ENCODE measurements at places on chromosomes 12 and 14. TPM values are rescaled to one million over a fixed set of nuclear protein-coding genes. Genes with fewer than 3 reads are reported as not detected.

DNA sequence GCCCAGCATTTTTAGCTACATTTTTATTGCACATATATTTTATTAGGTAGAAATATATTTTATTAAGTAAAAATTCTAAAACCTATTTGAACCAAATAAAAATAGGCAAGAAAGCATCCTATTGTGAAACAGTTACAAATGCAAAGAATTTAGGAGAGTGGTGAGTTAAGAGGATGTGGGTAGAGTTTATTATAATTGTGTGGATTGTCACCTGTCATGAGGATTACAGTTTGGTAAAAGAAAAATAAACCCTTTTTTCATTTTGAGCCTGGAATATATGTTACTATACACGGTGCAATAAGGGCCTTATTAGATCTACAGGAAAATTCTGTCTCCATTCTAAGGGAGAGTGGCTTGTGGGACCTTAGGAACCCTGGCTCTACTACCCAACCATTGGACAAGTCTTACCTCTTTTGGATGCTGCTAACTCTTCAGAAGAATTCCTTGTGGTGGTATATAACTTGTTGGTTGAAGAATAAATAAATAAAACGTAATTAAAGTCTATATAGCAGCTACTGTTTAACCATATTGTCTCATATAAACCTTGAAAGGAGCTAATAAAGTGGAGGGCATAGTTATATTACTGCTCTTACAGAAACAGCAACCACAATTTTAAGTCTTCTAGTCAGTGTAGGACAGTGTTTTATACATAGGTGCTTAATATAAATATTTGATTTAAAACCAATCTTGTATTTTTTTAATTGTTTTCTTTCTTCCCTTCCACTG, 67.8 kb downstream of the FGD4 start:
- DNase-seq = no peak
- no peaks in the 10 kb centered on the region for H3K36me3 ChIP-seq
- no peaks in the 10 kb centered on the region for H3K4me1 ChIP-seq
- no peak overlapping the region for H3K27ac ChIP-seq
- no peaks in the 10 kb centered on the region for H3K27me3 ChIP-seq

GRCh38 chr12:11513288-11513687, 117.9 kb upstream of the PRB2 start:
- DNase-seq = no peak
- H3K27me3 ChIP-seq = peaks cover 8% of the 10 kb centered on the region
- H3K36me3 ChIP-seq = no peaks in the 10 kb centered on the region
- no peaks in the 10 kb centered on the region for H3K4me1 ChIP-seq
- H3K4me3 ChIP-seq = no peak overlapping the region

DNA sequence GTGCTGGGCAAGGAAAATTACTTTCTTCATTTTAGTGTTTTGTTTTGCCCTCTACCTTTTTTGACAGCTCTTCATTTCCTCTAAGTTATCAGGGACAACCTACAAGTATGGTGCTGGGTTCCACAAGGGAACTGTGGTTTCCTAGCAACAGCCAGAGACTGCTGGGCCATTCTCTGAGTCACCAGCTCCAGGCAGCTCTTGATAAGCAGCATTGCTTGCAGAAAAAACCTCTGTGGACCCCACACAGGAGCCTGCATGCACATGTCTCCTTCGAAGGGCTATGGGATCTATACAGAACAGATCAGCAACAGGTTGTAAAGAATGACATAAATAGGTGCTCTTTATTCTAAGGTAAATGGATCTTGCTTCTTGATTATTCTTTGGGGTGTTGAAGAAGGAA, 81.0 kb upstream of the CCDC196 start:
- DNase-seq = no peak
- no peaks in the 10 kb centered on the region for H3K27me3 ChIP-seq
- H3K27ac ChIP-seq = no peak overlapping the region
- H3K36me3 ChIP-seq = no peaks in the 10 kb centered on the region

NUP107 gene
- 135 TPM for total RNA-seq

DNA sequence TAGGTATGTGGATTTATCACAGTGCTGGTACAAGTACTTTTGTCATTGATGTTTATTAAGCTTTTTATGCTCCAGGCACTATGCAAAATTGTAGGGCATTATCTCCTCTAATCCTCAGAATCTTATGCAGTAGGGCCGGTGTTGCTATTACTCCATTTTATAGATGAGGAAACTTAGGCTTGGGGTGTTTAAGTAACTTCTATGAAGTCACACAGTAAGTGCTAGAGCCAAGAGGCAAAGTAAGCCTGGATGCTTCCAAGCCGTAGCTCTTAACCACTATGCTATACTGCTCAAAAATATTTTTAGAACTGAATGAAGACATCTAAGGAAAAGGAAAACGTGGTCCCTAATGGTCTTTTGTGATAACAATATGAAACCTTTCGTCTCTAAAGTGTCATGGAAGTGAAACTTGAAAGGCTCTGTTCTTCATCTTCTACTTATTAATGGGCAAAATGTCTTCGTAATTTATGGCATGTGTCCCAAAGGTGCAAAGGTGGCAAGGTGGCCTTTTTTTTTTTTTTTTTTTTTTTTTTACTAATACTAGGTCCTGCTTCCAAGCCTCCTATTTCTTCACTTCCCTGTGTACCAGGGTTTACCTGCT, 85.2 kb downstream of the ETV6 start:
- no peak for DNase-seq
- peaks cover 50% of the 10 kb centered on the region for H3K36me3 ChIP-seq
- no peak overlapping the region for H3K4me3 ChIP-seq
- no peak overlapping the region for H3K27ac ChIP-seq

AKAP5 gene
- total RNA-seq = 1.1 TPM

DNA sequence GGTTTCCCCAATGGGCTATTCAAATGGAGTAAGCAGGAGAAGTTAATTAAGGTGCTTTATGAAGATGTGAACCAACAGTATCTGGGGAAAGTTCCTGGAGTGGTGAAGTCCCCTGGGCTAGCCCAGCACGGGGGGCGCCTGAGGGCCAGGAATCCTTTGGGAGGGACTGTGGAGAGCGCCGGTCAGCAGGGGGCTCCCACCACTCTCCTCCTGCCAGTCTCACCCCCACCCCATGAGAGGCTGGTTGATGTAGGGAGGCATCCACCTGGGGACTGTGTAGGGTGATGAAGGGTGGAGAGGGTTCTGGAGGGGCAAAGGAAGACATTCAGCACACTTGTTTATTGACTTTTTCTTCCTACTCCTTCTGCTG, 4.4 kb downstream of the CEBPE start:
- peak overlapping the region; percentile 15 for H3K27ac ChIP-seq
- H3K4me1 ChIP-seq = peaks cover 21% of the 10 kb centered on the region
- no peaks in the 10 kb centered on the region for H3K36me3 ChIP-seq
- no peak for DNase-seq

GRCh38 chr12:132881818-132882217, 5.6 kb downstream of the CHFR start:
- H3K27ac ChIP-seq = no peak overlapping the region
- no peak overlapping the region for H3K4me3 ChIP-seq
- peaks cover 8% of the 10 kb centered on the region for H3K4me1 ChIP-seq
- H3K36me3 ChIP-seq = peaks cover 51% of the 10 kb centered on the region
- no peaks in the 10 kb centered on the region for H3K27me3 ChIP-seq

TSPAN19 gene
- not detected for total RNA-seq

DNA sequence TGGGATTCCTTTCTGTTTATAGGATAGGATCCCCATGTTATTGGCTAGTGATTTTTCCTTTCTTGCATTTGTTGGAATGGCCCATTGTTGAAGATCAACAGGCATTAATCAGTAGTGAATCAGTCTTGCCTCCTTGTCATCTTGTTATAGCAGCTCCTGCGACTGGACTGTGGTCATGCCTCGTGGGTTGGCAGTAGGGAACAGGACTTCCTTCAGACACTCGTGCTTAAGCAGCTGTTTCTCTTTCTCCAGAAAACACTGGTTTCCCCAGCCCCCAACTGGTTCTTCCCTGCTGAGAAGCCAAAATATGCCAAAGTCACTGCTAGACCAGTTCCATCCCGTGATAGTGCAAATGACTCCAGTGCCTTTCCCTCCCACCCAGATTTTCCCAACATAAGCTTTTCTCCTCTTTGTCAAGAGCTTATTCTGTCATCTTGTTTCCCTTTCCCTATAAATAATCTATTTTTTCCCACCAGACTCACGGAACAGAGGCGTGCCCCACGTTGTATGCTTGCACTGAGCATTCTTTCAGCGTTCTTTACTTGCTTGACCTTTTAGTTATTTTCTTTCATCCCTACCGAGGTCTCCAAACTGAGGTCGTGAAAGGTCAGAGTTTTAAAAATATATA, 83.5 kb downstream of the SAMD4A start:
- no peak for DNase-seq
- no peak overlapping the region for H3K27ac ChIP-seq
- H3K27me3 ChIP-seq = peaks cover 21% of the 10 kb centered on the region
- H3K4me1 ChIP-seq = peaks cover 6% of the 10 kb centered on the region

PCNX1 gene
- total RNA-seq = 42.7 TPM

GRCh38 chr14:49783394-49784014, 15.6 kb downstream of the KLHDC2 start:
- no peak overlapping the region for H3K27ac ChIP-seq
- no peak overlapping the region for H3K4me3 ChIP-seq
- H3K27me3 ChIP-seq = no peaks in the 10 kb centered on the region
- no peaks in the 10 kb centered on the region for H3K4me1 ChIP-seq
- DNase-seq = no peak

DNA sequence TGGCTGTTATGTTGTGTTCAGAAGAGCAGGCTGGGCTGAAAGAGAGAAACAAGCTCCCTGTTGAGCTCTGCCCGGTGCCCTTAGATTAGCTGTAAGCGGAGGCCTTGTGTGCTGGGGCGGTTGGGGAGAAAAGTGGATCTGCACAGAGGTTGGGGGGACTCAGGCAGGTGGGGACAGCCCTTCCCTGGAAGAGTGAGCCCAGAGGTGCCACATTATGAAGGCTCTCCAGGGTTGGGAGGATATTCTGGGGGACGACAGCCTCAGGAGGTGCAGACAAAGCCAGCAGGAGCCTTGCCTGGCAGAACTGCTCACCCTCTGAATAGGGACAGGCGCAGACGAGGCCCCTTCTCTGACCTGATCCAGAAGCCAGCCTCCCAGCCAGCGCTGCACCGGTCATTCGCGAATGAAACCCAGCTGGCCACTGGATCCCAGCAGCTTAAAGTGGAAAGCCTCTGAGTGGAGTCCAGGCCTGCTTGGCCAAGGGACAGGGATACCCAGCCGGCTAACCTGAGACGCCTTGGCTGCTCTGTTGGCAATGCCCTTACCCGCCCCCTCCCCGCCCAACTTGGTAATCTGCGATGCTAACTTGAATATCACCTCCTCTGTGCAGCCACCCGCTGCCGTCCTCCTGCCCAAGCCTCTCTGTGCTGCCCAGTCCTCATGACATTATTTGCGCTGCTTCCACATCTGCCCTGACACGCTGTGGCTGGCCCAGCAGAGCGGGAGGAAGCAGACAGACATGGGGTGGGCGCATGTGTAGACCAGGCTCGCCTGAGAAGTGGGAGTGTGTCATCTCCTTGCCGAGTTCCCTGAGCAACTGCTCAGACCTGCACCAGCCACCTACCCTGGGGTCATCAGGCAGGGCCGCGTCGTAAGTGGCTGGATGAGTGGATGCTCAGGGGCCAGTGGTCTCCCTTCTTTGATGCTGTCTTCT, 5.6 kb downstream of the HIP1R start:
- DNase-seq = no peak
- H3K27ac ChIP-seq = no peak overlapping the region
- no peak overlapping the region for H3K4me3 ChIP-seq
- peaks cover 17% of the 10 kb centered on the region for H3K4me1 ChIP-seq
- peaks cover 9% of the 10 kb centered on the region for H3K36me3 ChIP-seq

RESF1 gene
- total RNA-seq = 66.2 TPM

FGF6 gene
- not detected for total RNA-seq

COL2A1 gene
- total RNA-seq = not detected

- no peak for DNase-seq
- H3K36me3 ChIP-seq = peaks cover 21% of the 10 kb centered on the region
- H3K27ac ChIP-seq = no peak overlapping the region
- no peaks in the 10 kb centered on the region for H3K27me3 ChIP-seq
Measured at GRCh38 chr12:108649126-108649525, 15.4 kb upstream of the SELPLG start.

CATSPERB gene
- total RNA-seq = 1.5 TPM

All from activated T-helper 1 cell treated with anti-CD3 and anti-CD28 coated beads, Interleukin-12 subunit alpha, Interleukin-12 subunit beta, Interleukin-2, Interleukin-4 antibody, amounts not matched to agents 30 ng/mL and 10 ng/mL and 1 ng/mL, durations not matched to agents 14 hours and 24 hours and 36 hours (primary cell).